ENCODE measurements at places on chromosomes 12 and 14. TPM values are rescaled to one million over a fixed set of nuclear protein-coding genes. Genes with fewer than 3 reads are reported as not detected.

RERG gene
- total RNA-seq, result 3.5 TPM

CIT gene
- 26.8 TPM for total RNA-seq

OR6C3 gene
- not detected for total RNA-seq

GPR84 gene
- total RNA-seq, result not detected

GPD1 gene
- 0.18 TPM for total RNA-seq

SMIM41 gene
- not detected for total RNA-seq

MUCL1 gene
- not detected for total RNA-seq

KRT2 gene
- not detected for total RNA-seq

TAS2R20 gene
- 0.35 TPM for total RNA-seq

UBC gene
- 1,299 TPM for total RNA-seq

MMP17 gene
- 65.2 TPM for total RNA-seq

NANOG gene
- total RNA-seq, result not detected

BHLHE41 gene
- 2.6 TPM for total RNA-seq

KRT7 gene
- 1.2 TPM for total RNA-seq

HNRNPC gene
- 976 TPM for total RNA-seq

BDKRB1 gene
- total RNA-seq, result 62.3 TPM

APOF gene
- total RNA-seq, result not detected

CD27 gene
- total RNA-seq, result not detected

PRPH gene
- not detected for total RNA-seq

MSRB3 gene
- 40.4 TPM for total RNA-seq

CCDC175 gene
- not detected for total RNA-seq

AKAP5 gene
- 1.2 TPM for total RNA-seq

SERPINA10 gene
- total RNA-seq, result not detected

IL31 gene
- not detected for total RNA-seq

FBRSL1 gene
- 5.1 TPM for total RNA-seq

TEX52 gene
- total RNA-seq, result not detected

RND1 gene
- total RNA-seq, result not detected

GPRC5A gene
- 93.8 TPM for total RNA-seq

ADCY6 gene
- total RNA-seq, result 14.7 TPM

LRCOL1 gene
- not detected for total RNA-seq

OR4N2 gene
- total RNA-seq, result not detected

VWF gene
- total RNA-seq, result 0.35 TPM

HSP90AA1 gene
- 875 TPM for total RNA-seq
